ENCODE measurements at places on chromosomes 5 and 9.

DNA sequence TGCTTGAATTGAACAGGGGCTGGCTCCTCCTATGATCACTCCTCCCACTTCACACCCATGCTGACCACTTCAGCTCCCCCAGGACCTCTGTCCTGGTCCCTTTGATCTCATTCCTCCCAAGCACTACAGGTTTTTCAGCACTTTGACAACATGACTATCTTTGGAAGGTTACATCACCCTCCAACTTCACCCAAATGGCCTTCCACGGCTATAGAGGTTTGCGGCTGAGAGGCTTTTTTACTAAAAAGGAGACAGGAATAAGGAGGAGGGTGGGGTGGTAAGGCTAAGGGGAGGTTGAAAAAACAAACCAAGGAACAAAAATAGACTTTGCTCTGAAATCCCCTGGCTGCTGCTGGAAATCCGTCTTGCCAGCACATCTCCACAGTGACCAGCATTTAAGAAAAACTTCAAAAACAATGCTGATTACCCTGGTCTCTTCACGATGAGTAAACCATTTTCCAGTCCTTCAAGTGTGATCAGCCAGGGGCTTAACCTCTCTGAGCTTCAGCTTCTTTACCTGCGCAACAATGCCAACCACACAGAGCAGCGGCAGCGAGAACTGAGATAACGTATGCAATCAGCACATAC, 102.7 kb downstream of the DPYSL3 start:
- no peak for DNase-seq

DNA sequence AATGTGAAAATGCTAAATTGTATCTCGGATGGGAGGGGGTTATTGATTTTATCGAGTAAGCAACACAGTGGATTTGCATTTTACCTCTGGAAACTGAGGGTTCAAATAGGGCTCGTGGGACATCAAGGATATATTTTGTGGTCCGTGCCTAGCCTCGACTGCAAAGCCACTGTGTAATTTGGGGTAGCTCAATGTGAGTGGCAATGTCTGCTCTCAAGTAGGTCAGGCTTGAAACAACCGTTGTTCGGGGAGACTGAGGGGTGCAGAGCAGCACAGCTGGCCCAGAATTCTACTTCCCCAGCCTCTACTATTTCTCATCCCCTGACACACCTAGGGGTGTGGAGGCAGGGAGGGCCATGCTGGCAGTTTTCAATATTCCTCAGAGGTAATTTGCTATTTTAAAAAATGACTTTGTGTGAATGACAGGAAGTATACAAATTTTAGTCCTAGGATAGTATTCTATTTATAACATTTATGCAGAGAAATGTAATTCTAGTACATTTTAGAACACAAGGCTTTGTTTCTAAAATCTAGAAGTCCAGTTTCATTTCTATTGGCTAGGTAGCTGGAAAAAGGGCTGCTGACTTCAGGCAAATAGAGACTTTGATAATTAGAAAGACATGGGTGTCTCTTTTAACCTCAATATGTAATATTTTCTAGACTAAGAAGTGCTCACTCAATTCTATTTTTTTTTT, 1.4 kb upstream of the DAB2 start:
- no peak for DNase-seq

- DNase-seq = no peak
Measured at GRCh38 chr9:80605793-80606192, 1034.0 kb downstream of the TLE4 start.

GRCh38 chr9:15420796-15421195, 1.9 kb upstream of the SNAPC3 start:
- no peak for DNase-seq

GRCh38 chr9:89046832-89047231, 55.6 kb downstream of the S1PR3 start:
- DNase-seq = no peak

DNA sequence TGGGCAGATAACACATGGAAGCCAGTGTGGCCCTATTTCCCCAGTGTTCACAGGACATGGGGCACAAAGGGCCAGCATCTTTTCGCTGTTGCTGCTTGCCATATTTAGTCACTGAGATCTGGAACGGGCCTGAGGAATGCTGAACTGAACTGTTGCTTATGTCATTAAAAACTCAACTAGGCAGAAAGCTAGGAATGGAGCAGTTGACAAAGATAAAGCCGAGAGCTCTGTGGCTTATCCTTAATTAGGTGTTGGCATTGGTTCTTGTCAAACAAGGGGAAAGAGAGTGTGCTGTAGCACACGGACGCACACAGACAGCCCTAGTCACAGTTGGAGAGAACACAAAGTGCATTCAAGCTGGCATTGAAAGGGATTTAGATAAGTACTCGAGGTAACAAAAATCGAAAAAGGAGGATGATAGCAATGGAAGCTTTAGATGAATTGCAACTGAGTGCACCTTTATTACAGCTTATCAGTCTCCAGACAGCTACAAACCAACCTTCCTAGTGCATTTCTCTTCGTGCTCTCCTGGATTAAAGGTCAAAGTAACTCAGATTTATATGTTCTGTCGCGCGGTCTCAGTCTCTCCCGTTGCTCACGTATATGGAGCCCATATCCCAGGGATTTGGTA, 450.2 kb upstream of the ZNF608 start:
- no peak for DNase-seq

- DNase-seq = no peak
Measured at GRCh38 chr5:93395971-93396379, 185.0 kb downstream of the NR2F1-AS1 start.

DNA sequence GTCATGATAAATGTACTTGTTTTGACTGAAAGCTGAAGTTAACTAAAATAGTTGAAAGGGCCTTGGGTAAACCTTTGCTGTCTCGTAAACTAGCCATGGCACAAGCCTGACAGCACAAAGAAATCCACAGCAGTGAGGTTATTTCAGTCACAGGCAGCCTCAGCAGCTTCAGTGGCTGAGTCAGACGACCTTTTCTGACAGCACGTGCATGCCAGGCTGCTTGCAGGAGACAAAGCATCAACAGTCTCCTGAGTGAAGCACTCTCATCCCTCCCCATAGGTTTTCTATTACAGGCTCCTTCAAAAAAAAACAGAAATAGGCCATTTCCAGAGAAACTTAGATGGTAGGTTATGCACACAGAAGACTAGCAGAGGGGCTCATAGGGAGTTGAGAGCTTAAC, 34.6 kb downstream of the OXCT1 start:
- no peak for DNase-seq

GRCh38 chr9:14231196-14231990, 82.5 kb downstream of the NFIB start:
- DNase-seq = no peak

- DNase-seq = no peak
Measured at GRCh38 chr5:113195251-113195650, 218.7 kb downstream of the DCP2 start.

- DNase-seq = no peak
Measured at GRCh38 chr5:27091858-27092257, 53.5 kb upstream of the CDH9 start.

GRCh38 chr9:3931058-3931457, 368.8 kb downstream of the GLIS3 start:
- no peak for DNase-seq

GRCh38 chr5:178314061-178314660, 81.6 kb upstream of the PHYKPL start:
- no peak for DNase-seq

DNA sequence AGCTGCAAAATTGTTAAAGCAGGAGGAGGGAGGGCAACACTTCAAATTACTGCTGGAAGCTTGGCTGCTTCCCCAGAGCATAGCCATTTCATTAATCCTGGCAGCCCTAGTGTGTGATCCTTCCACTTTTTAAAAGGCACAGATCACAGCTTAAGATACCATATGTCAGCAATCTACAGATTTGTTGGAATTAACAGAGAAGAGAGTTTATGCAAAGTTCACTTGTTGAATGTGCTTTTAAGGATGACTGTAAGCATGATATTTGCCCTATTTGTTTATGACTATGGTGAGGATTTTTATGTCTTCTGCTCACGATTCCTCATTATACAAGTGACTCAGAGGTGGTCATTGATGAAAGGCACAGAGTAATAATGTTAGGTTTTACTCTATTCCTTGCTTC, 156.0 kb upstream of the CDKN2B start:
- no peak for DNase-seq

GRCh38 chr5:116520771-116521170, 53.9 kb downstream of the SEMA6A start:
- DNase-seq = no peak

- DNase-seq = no peak
Measured at GRCh38 chr9:36064448-36065037, 27.8 kb downstream of the RECK start.

GRCh38 chr5:53326424-53327153, 153.8 kb upstream of the FST start:
- no peak for DNase-seq

- DNase-seq = no peak
Measured at GRCh38 chr5:154475591-154476353, 2.3 kb downstream of the HAND1 start.

GRCh38 chr5:133606835-133607234, 5.5 kb downstream of the FSTL4 start:
- no peak for DNase-seq

GRCh38 chr9:35847792-35848572, 19.0 kb downstream of the TMEM8B start:
- DNase-seq = no peak

DNA sequence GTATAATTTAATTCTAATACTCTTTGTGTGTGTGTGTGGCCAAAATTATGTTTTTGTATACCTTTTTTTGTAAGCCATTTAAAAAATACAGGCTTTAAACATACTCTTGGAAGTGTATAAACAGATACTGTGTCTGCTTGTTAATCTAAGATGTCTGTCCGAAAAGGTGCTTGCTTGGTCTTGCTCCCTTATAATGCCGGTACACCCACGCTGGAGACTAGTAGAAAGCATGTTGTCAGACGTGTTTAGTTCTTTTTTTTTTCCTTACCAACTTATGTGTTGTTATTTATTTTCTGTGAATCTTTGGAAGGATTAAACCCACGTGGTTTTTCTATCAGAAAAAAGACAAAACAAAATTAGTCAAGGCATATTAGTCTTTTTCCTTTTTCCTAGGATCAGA, 9.5 kb downstream of the GAPVD1 start:
- no peak for DNase-seq

- no peak for DNase-seq
Measured at GRCh38 chr5:127609011-127609410, 39.9 kb upstream of the CTXN3 start.

DNA sequence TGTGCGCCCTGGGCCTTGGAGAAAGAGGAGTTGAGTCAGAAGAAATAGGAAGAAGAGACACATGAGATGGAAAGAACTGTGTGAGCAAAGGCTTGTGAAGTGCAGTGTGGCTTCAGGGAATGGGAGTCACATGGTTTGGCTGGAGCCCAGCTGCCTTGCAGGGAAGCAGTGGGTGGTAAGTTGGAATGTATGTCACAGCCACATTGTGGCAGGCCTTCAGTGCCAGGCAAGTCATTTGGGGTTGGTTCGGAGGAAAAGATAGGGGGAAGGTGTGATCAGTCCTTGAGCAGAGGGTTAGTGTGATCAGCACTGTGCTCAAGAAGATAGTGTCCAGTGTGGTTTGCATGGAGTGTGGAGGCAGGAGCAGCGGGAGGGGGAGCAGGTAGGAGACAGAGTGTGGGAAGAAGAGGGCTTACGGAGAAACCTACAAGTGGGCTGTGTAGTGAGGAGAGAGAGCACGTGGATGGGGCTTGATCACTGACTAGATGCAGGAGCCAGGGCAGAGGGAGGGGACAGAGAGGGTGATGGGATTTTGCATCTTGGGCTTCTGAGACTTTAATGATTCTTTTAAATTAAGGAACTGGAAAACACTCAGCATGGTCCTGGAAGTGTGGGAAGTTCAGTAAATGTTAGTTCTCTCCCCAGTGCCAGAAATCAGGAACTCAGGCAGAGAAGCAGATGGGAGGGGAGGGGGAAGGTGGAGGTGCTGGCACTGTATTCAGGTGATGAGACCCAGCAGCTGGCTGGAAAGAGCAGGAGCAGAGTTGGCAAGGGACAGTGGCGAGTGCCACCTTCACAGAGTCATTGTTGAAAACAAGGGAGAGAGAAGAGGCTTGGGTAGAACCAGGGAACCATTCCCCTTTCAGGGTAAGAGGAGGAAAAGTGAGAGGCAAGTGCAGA, 46.6 kb downstream of the ARHGAP26 start:
- DNase-seq = no peak

DNA sequence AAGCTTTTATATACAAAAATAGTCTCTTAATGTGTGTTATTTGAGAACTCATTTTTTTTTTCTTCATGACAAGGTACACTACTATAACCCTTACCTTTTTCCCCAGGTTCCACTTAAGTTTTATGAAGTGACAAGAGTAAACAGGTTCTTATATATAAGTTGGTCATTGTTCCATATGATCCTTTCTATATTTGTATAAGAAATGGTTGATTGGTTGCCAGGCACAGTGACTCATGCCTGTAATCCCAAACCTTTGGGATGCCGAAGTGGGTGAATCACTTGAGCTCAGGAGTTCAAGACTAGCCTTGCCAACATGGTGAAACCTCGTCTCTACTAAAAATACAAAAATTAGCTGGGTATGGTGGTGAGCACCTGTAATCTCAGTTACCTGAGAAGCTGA, 108.3 kb downstream of the PCSK1 start:
- no peak for DNase-seq

DNA sequence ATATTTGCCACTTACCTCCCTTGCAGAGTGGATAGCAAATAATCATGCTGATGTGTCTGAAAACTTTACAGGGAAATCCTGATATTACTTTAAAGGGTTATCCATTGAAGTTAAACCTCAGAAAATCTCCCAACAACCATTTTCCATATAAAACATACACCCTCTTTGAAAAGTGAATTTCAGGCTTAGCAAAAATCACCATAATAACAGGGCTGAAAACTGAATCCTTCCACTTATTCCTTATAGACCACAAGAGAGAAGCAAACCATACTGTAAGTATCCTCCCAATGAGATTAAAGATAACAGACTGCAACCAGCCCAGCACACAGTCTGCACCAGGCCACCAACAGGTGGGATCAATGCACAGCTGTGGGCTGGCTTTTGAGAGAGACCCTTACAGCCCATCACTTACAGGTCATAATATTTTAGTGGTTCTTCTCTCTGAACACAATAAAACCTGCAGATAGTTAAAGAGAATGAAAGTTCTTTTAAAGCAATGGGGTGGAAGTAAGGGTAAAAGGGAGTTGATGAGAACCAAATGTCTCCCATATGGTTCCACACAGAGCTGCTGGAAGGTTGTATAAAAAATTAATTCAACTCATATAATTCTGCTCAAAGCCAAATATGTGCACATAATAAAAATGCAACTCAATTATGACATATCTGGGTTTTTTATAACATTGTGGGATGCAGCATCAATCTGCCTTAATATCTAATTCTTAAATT, 376.2 kb upstream of the GRAMD2B start:
- DNase-seq = no peak

DNA sequence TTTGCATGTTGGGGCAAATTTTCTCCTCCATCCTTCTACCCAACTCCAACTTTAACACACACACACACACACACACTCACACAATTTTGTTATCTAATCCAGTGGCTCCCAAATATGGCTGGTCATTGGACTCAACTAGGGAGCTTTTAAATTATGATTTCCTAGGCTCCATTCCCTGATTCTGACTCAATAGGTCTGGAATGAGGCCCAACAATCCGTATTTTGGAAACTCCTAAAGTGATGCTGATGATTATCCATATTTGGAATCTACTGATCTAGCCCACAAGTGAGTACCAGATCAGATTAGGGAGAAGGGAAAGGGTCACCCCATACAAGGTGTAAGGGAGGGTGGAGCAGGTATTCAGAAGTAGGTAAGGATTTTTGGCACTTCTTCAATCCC, 309.7 kb downstream of the TLE1 start:
- DNase-seq = no peak

GRCh38 chr5:106121972-106122605, 1548.6 kb downstream of the EFNA5 start:
- no peak for DNase-seq

Data from effector memory CD8-positive, alpha-beta T cell (primary cell).